ENCODE measurements at places on chromosomes 4 and X. TPM values are rescaled to one million over a fixed set of nuclear protein-coding genes. Genes with fewer than 3 reads are reported as not detected.

Gene CLNK
- not detected for total RNA-seq

Gene USP26
- not detected for total RNA-seq

Gene MAGEA2
- total RNA-seq: not detected

Gene GNRHR
- not detected for total RNA-seq

Gene INPP4B
- 5.0 TPM for total RNA-seq

Gene MGAT4D
- not detected for total RNA-seq

Gene SEPSECS
- 3.0 TPM for total RNA-seq

Gene LPAR4
- not detected for total RNA-seq

Gene ARHGEF38
- total RNA-seq: not detected

Gene SYTL4
- 1.5 TPM for total RNA-seq

Gene F8
- total RNA-seq: 4.1 TPM

Gene ASMTL
- 18.0 TPM for total RNA-seq

Gene PRPS2
- 46.9 TPM for total RNA-seq

Gene DUSP21
- total RNA-seq: not detected

Gene GPC3
- 0.16 TPM for total RNA-seq

Gene RBM46
- total RNA-seq: not detected

Gene COL4A5
- total RNA-seq: 13.5 TPM

Gene ARMCX4
- 0.43 TPM for total RNA-seq

Gene DNAAF6
- total RNA-seq: not detected

Gene NPY2R
- total RNA-seq: not detected

Gene LEF1
- not detected for total RNA-seq

Gene CFP
- total RNA-seq: 0.45 TPM

Gene ATP1B4
- not detected for total RNA-seq

Gene SORCS2
- total RNA-seq: 5.2 TPM

Gene CCDC149
- 2.6 TPM for total RNA-seq

Gene KLB
- total RNA-seq: 0.13 TPM

Gene KLF8
- not detected for total RNA-seq

Gene FAT1
- total RNA-seq: 187 TPM

Gene PRDM8
- total RNA-seq: 0.33 TPM

Gene USP9X
- 38.5 TPM for total RNA-seq

Gene CXCR3
- total RNA-seq: not detected

Gene PHOX2B
- not detected for total RNA-seq

Gene RS1
- total RNA-seq: not detected

Gene CXorf49
- total RNA-seq: not detected

Gene MAGED4
- total RNA-seq: 7.7 TPM

Gene FAT4
- 1.1 TPM for total RNA-seq

Gene BTK
- 0.15 TPM for total RNA-seq

Gene SMIM31
- not detected for total RNA-seq

Gene HPSE
- 1.6 TPM for total RNA-seq

Gene ADH7
- not detected for total RNA-seq

Gene NWD2
- not detected for total RNA-seq

Gene SUPT20HL1
- total RNA-seq: not detected

Gene HSFX3
- total RNA-seq: not detected

Gene TMPRSS11B
- total RNA-seq: not detected

Gene CLCN3
- total RNA-seq: 19.1 TPM

Gene HSFX4
- not detected for total RNA-seq

Gene MAGEA12
- 0.19 TPM for total RNA-seq

Gene GUCY2F
- total RNA-seq: not detected

Gene RTL9
- total RNA-seq: 0.08 TPM

Gene NEIL3
- total RNA-seq: 15.4 TPM

Gene SSX2B
- total RNA-seq: not detected

Gene TRIM60
- total RNA-seq: not detected

Gene RXFP1
- not detected for total RNA-seq

Gene BMPR1B
- total RNA-seq: 7.4 TPM

Gene TMEM31
- not detected for total RNA-seq

Gene CNGA1
- 0.17 TPM for total RNA-seq
